Stimulated activated CD4-positive, alpha-beta T cell treated with anti-CD3 and anti-CD28 coated beads, Interleukin-15, amount 100 ng/mL, for 48 hours (primary cell): ENCODE measurements at places on chromosomes 3 and 15.
A peak's percentile ranks its signal among the peaks of the same experiment; 100 is the strongest.

DNA sequence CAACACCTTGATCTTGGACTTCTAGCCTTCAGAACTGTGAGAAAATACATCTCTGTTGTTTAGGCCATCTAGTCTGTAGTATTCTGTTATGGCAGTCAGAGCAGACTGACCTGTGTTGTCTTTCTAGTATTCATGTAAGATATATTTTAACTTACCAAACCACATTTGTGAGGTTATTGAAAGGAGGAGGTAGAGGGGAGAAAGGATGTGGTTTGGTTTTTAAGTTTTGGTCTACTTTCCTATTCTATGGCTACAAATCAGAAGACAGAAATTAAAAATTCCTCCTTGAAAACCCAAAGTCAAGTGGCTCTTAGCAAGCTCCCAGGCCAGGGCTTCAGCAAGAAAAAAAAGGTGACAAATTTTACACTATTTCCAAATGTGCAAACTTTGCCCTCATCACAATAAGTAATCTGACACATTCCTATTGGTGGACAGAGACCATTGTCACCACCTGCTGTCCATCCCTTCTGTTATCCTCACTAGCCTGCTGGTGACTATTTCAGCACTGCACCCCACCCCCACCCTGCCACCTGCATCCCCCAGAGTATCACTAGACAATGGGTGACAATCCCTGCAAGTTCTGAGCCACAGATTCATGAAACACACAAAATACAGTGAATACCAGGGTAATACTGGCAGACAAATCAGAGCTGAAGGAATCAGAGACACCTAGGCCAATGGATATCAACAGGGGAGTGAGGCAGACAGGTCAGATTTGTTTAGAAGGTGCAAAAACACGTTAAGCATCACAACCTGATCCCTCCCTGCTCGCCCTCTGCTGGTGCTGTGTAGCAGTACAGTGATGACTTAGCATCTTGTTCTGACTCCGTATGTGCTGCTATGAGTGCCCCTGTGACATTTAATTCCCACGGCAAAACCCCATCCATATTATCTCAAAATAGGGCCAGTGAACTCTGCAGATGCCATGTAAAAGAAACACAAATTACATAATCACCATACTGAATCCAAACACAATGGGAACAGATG, 79.0 kb upstream of the DCLK3 start:
- DNase-seq: peak; percentile 58

DNA sequence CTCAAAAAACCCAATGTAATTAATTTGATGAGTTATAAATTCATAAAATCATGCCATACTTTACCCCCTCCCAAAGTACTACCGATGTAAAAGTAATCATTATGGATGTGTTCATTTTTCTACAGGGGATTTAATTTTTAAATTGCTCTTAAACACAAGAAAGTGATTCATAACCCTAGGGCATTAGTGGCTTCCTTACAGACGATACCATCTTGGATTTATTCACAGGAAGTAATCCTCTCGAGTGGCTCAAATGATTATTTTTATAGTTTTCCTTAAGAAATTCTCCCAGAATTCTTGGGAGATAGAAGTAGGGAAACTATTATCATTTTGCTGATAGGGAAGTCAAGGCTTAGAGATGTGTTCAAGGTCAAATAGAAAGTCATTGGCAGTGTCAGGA, 80.9 kb downstream of the PEX5L start:
- no peak for DNase-seq

DNA sequence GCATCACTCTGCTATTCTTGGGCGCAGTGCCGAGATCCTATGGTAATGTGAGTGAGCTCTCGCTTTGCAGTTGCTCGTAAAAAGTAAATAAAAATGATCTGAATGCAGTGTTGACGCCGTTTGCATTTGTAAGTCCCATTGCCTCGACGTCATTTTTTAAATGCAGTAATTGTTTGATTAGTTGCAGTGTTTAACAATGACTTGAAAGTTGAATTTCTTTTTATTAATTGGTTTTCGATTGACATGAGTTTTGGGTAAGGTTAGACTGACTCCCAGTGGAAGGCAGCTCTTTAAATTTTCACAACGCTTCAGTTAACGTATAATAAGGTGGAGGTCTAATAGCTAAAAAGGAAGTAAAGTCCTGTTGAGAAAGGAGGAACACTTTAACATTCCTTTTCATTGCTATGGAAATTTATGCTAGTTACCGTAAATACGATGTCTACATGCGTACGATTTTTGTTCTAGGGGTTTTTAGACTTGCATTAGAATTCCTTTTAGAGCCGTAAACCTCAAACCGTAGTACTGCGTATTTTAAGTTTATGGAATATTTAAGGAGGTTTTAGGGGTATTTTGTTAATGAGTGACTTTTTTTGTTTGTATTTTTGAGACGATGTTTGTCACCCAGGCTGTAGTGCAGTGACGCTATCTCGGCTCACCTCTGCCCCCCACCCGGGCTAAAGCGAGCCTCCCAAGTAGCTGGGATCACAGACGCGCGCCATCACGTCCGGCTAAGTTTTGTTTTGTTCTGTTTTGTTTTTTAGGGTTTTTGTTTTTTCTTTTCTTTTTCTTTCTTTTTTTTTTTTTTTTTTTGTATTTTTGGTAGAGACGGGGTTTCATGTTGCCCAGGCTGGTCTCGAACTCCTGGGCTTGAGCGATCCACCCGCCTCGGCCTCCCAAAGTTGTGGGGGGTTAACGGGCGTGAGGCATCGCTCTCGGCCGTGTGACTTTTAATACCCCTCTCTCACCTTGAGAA, 1.4 kb downstream of the MORF4L1 start:
- no peak for DNase-seq

DNA sequence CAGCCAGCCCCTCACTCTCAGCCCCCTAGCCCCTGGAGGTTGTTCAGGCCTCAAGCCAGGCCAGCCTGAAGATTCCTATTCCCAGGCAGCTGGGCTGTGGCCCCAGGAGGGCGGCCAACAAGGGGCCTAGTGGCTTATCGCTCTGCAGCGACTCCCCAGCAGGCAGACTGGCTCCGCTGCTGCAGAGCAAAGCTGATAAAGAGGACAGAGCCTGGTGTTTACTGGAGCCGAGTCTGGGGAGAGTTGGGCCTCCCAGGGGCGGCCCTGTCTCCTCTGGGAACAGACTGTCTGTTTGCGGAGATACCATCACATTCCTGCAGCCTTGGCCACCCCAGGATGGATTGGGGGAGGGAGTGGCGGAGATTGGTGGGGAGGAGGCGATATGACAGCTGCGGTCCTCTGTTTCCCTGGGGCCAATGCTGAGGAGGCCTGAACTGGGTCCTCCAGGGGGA, 22.4 kb upstream of the SMAD6 start:
- DNase-seq: no peak

DNA sequence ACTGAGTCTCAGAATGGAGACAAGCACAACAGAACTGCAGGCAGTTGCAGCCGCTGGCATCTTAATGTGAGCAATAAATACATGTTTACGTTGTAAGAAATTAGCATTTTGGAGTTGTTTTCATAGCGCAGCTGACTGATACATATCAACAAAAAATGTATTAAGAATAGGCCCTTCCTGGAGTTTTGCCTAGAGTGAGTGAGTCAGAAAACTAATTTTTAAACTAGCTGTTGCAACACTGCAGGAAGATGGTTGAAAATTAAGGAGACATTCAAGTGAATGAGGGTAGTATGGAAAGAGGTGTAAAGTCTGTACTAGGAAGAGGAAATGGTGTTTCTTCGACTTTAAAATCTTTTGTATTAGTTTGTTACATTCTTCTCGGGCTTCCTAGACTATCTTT, 39.6 kb upstream of the TIMP4 start:
- DNase-seq: no peak

- DNase-seq: no peak
These were observed 31.0 kb upstream of the SLCO2A1 start for GRCh38 chr3:134060561-134061385.

DNA sequence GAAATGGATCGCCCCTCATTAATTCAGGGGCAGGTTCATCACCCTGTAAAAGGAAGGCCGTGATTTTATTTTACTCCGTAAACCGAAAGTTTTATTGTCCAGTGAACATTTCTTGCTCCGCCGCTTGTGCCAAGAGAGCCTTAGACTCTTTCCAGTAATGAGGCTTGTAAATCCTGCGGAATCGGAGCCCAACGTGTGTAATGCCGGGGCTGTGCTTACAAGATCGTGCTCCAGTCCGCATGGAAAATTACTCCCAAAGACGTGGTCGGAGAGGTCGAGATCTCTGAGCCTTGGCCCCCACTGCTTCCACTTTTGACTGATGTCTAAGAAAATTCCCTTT, 649 bp upstream of the PLOD2 start:
- no peak for DNase-seq

GRCh38 chr15:59388670-59389069, 16.0 kb upstream of the MYO1E start:
- no peak for DNase-seq

- DNase-seq: no peak
These were observed 46.5 kb upstream of the MANF start for GRCh38 chr3:51338632-51339031.

DNA sequence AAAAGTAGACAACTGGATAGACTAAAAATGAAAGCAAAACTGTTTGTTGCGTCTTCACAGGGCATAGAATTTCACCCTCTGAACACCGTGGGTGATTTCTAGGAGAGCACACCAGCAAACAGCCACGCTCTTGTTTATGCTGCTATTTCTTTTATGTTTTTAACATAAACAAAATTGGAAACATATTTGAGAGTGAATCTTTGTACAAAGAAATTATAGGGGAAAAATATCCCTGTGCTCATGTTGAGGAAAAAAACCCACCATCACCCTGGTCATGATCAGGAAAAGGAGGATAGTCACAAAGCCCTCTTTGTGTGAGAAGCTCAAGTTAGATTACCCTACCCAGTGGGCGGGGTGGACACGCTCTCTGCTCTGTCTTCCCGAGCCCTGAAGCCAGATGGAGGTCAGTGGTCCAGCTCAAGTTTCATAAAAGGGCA, 313.3 kb downstream of the SATB1 start:
- no peak for DNase-seq

GRCh38 chr15:40469776-40470390, 901 bp upstream of the CHST14 start:
- DNase-seq: no peak

- DNase-seq: no peak
These were observed 6.6 kb upstream of the MCF2L2 start for GRCh38 chr3:183434992-183435391.

DNA sequence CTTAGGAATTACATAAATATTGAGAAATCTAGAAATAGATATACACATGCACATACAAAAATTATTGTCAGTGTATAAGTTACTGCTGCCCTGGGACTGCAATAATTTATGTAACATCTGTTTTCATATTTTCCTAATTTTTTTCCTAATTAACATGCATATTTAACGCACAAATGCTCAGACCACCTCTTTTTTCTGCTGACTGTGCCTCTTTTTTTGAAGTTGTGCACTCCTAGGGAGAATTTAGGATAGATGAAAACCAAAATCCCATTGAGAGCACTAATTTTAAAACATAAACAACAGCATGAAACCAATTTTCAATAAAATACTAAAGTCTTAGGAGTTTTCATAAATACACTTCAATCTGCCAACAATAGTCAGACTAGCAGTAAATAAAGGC, 154.0 kb downstream of the TBC1D5 start:
- no peak for DNase-seq

- no peak for DNase-seq
These were observed 105.7 kb downstream of the IGF1R start for GRCh38 chr15:98753726-98754656.

DNA sequence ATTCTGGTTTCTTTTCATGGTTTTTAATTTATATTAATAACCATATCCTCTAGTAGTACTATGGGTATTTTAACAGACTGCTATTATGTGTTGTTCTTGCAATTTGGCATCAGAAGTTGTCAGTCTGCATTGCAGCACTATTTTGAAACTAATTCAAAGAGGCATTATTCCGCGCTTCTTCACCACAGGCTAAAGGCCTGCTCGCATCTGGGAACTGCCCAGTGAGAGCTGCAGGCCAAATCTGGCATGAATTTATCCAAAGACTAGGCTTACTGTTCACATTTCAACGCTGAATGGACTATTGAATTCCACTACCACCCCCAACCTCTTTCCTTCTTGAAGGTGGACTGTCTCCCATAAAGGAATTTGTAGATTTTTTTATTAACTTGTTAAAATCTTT, 310.4 kb upstream of the NR2F2 start:
- DNase-seq: no peak

DNA sequence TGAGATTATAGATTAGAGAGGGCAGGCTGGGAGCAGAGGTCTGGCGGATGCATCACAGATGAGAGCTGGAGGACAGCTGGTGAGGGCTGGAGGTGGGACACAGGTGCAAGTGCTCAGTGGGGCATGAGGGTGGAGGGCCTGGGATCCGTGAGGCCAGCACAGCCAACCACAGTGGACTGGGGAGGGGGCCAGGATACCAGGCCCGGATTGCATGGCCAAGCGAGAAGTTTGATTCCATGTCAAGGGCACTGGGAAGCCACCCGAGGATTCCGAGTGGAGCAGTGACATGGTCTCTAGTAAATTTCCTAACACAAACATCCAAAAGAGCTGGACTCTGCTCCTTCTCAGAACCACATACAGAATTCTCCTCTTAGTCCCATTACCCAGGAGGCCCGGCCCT, 44.0 kb upstream of the SLC41A3 start:
- DNase-seq: no peak

DNA sequence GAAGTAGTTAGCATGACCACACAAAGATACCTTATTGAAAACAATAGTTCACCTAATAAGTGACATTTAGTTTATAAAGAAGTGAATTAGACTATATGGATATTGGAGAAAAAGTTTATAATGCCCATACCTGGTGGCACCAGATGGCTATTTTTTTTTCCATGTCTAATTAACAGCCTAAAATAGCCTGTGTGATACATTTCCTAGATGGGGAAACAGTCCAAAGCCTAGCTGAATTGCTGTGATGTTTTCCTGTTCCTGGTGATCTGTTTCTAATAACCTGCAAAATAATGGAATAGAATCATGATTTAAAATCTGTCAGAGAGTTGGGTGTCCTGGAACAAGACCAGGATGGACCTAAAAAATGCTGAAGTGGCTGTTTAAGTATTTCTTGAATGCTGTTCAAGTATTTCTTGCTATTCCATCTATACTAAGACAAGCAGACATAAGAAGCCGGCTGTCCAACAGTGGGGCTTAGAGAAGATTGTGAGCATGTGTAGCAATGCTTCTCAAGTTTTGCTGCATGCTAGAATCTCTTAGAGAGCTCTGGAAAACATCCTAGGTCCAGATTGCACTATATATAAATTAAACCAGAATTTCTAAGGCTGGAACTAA, 31.3 kb downstream of the LRRC3B start:
- DNase-seq: no peak

DNA sequence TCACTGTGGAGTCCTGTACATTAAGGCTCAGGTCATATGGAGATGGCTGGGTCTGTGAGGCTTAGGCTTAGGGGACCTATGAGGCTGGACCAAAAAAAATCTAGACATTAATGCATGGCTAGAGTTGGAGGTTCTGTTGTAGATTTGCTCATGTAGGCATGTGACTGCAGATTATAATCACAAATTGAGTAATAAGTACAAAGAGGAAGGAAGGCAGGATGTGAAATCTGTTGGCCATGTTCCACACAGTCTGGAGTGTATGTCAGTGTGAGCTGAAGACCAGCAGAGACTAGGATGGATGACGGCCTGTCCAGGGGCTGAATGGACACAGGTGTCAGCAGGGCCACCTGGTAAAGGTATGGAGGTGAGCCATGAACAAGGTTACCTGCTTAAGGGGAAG, at the start of gene ST3GAL6:
Gene ST3GAL6 (plus strand): TSS at position 265 of the 400 bp plus-strand sequence. CDS start 5,101 bp downstream, outside the sequence.
- no peak for DNase-seq

GRCh38 chr15:49844390-49844789, 223.5 kb downstream of the DTWD1 start:
- no peak for DNase-seq

GRCh38 chr3:30754426-30754825, 140.0 kb downstream of the GADL1 start:
- no peak for DNase-seq

- DNase-seq: no peak
These were observed 505.0 kb upstream of the THBS1 start for GRCh38 chr15:39075756-39076341.

- no peak for DNase-seq
These were observed 130.6 kb upstream of the FHIT start for GRCh38 chr3:61381745-61382392.
